Body of pancreas (tissue), 4 donors: ENCODE measurements at places on chromosomes 12 and 14.
A peak's percentile ranks its signal among the peaks of the same experiment; 100 is the strongest.

DNA sequence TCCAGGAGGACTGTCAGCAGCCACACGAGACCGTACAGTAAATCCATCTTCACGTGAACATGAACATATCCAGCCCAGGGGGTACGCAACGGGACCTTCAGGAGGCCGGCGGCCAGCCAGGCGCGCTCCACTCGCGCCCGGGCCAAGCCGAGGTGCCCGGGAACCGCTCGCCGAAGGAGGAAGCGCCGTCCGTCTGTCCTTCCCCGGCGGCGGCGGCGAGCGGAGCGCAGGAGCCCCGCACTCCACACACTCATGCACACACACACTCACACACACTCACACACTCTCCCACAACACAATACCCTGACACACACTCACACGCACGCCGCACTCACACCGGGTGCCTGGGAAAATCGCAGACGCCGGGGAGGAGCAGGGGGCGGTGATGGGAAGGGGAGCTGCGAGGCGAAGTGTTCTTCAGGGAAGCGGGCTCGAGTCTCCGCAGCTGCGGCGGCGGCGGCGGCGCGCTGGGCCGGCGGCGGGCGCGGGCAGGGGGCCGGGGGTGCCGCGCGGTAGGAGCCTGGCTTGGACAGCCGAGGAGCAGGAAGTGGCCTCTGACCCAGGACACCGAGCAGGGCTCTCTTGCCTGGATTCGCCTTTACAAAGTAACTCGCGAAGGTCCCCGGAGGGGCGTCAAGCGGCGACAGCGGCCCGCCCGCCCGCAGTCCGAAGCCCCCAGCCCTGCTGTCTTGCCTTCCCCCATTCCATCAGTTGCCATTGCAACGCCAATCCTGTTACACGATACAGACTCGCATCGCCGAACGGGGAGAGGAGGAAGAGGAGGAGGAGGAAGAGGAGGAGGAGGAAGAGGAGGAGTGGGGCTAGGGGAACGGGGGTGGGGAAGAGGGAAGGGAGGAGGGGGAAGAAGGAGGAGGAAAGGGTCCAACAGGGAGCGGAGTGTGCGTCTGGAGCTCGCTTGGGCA, 601 bp downstream of the MDGA2 start:
- no peak for DNase-seq

- DNase-seq, result no peak
Observed at GRCh38 chr14:93591506-93591905, 160.8 kb downstream of the UNC79 start.

DNA sequence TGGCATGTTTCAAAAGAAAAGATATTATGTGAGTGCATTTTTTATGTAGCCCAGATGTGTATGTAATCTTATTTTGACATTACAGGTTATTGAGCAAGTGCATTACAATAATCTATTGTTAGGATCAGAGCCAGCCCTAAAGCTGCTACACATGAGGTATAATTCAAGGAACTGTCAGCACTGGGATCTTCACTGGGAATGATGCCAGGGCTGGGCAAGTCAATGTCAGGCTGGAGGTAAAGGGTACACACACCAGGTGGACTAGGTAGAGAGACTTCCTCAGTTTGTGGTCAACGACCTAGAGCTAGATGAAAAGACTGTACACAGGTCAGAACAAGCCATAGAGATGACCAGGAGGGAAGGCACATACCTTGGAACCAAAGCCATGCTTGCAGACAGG, 15.4 kb downstream of the TRIM9 start:
- DNase-seq, result no peak

GRCh38 chr14:102928412-102929240, 6.2 kb downstream of the AMN start:
- peak; percentile 52 for DNase-seq

DNA sequence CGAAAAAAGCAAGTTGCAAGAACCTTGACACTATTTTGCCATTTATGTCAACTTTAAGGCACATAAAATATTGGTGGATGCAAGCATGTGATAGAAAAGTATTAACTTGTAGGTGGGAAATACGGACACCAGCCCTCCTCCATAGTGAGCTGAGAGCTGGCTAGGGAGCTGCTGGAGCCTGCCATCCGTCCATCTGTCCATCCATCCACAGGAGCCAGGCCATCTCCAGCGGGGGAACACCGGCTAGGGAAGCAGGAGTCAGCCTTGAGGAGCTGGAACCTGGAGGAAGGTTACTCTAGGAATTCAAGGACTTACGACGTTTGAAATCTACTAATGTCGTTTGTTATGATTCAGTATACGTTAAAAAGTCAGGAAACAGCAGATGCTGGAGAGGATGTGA, 120.7 kb upstream of the C14orf180 start:
- DNase-seq, result no peak

DNA sequence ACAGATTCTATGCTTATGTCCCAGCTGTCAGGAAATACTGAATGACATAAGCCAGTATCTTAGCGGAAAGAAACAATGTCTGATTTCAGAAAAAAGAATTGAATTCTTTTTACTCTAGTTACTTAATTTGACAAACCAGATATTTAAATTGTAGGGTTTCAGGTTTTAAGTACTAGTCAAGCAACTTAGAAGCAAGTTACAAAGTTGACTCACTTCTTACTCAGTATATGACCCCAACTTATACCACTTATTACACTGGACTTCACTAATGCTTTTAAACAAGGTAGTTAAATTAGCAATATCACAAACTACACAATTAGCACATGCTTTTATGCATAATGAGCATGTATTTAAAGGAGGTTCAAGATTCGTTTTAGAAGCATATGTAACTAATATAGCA, 7.1 kb downstream of the GMFB start:
- DNase-seq, result no peak

- no peak for DNase-seq
Observed at GRCh38 chr14:98952593-98953350, 319.2 kb downstream of the BCL11B start.

- no peak for DNase-seq
Observed at GRCh38 chr14:94374116-94374515, 14.3 kb downstream of the SERPINA1 start.

- DNase-seq, result no peak
Observed at GRCh38 chr14:73754911-73755360, 40.8 kb upstream of the PNMA1 start.

DNA sequence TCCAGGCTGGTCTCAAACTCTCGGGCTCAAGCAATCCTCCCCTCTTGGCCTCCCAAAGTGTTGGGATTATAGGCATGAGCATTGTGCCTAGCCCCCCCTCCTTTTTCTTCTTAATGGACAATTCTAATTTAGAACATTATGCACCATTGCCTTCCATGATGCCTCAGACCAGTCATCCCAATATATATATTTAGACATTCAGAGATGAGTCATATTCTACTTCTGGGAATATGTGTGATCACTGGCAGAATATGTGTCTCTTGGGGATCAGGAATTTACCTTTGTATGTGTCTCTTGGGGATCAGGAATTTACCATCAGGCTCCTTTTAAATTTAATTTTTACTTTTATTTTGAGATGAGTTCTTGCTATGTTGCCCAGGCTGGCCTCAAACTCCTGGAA, 7.5 kb upstream of the CCDC177 start:
- DNase-seq, result no peak

DNA sequence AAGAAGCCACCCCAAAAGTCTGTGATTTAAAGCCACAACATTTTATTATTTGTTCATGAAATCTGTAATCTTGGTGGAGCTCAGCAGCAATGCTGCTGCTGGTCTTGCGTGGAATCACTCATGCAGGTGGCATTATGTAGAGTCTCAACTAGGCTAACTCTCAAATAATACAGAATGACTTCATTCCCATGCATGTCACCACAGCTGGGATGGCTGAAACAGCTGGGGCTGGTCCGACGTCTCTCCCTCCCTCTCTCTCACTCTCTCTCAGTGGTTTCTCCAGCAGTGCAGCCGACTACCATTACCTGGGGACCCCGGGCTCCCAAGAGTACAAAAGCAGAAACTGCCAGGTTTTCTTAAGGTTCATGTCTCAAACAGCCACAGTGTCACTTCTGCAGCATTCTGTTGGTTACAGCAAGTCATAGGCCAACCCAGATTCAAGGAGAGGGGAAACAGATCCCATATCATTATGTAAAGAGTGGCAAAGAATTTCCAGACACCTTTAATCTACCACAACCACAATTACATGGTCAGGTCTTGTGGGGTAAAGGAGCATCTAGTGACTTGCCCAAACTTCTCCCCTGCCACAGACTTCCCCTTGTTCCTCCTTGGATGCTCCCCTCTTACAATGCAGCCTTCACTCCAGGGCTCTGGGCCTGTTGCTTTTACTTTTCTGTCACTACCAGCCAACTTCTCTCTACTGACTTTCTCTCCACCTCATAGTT, 192.0 kb upstream of the HMGA2 start:
- no peak for DNase-seq

DNA sequence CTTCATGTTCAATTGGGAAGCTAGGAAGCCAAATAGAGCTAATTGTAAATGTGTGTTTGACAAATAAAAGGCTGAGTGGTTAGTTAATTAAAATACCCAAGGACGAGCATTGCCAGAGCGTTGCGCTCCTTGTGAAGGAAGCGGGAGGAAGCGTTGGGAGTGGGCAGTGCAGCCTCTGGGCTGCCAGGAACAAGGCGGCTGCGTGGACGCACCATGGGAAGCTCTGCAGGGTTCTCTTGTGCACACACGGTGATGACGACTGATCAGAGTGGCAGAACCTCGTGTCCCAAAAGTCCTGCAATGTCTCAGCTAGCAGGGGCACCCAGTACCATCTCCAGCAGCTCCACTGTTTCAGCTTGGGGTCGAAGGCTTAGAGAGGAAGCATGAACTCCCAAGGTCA, 546.6 kb upstream of the TMEM132C start:
- DNase-seq, result no peak

DNA sequence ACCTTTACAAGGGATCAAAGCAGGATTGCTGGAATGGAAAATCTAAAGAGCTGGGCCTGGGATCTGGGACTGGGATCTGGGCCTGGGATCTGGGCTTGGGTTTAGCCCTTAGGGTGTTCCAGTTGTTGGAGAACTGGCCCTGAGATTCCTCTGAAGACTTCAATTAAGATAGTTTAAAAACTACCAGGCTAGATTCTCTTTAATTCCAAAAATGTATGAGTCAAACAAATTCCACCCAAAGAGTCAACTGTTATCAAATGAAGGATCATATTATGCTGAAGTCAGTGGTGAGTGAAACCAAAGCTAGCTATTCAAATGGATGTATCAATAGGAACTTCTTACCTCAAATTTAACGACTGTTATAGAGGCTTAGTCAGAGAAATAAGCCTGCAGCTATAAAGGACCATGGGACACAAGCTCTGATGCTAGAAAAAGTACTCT, 40.5 kb downstream of the LIMA1 start:
- DNase-seq, result no peak

DNA sequence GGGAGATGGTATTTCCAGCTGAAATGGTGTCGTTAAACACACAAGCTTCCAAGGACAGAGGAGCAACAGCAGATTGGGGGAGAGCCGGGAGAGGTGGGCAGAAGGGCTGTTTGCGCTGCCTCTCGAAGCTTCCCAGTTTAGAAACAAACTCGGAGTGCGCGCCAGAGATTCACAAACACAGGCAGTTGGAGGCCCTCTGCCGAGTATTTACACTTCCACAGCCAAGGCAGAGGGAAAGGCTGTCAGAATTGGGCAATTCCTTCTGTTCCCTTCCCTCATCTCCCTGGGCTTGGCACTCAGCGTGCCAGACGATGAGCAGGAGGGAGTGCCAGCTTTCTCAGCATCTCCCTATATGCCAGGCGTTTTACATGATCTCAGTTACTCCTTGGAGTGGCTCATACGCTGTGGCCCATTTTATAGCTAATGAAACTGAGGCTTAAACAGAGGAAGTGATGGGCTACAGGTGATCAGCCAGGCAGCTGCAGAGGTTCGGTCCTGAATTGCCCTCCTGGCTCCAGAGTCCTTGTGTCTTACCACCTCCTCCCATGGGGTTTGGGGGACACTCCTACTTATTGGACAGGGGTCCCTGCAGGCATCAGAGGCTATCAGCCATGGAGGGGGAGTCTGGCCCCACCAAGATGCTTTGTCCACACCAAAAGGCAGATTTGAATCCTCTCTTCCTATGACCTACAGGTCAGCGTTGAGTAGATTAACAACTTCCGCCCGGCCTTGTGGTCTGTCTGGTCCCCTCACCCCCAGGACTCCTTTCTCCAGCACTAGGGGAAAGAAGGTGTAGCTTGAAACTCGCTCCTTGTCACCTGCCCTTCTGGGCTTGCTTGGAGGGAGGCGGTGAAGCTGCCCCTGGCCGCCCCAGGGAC, 3.1 kb downstream of the FAM222A start:
- no peak for DNase-seq

DNA sequence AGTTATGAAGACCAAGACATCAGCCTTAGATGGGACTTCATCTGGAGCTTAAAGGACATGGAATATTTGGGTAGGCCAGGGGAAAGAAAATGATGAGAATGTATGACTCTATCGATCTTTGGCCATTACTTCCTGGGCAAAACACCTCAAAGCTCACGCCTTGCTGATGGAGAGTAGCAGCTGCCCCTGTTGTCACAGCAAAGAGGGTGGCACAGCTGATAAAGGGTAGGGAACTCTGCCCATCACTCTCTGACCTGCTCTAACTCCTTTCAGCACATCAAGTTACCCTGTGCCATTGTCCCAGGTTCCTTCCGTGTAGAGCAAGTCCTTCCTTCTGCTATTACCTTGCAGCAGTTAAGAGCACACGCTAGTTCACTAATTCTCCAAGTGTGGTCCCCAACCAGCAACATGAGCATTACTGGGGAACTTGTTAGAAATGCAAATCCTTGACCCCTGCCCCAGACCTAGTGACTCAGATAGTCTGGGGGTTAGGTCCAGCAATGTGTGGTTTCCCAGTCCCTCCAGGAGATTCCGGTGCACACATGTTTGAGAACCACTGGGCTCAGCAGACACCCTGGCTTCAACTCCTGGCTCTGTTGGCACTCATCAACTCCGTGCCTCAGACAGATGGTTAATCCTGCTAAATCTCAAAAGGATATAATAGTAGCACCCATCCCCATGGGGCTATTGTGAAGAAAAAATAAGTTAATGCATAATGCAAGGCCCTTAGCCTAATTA, 93.7 kb upstream of the EEA1 start:
- no peak for DNase-seq

- DNase-seq, result no peak
Observed at GRCh38 chr14:104638190-104638589, 33.6 kb upstream of the TMEM179 start.

GRCh38 chr14:53390008-53390407, 236.9 kb upstream of the DDHD1 start:
- no peak for DNase-seq

- DNase-seq, result no peak
Observed at GRCh38 chr12:25785134-25785533, 173.3 kb upstream of the RASSF8 start.

DNA sequence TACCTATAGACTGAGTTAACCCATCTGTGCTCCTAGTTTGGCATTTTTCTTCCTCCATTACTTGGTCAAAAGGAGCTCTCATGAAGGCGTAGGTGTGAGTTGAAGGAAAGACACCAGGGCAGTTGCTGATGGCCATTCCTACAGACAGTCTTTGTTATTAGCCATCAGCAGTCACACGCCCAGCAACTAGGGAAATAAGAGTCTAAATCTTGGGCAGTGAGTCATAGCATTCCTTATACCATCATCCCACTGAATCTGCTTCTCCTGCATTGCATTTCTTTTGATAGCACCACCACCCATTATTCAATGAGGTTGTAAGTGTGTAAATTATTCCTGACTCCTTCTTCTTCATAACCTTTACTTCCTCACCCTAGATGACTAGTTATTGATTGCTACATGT, 150.9 kb upstream of the IGF1 start:
- no peak for DNase-seq
